ENCODE measurements at places on chromosomes 11 and 22. TPM values are rescaled to one million over a fixed set of nuclear protein-coding genes. Genes with fewer than 3 reads are reported as not detected.

DNA sequence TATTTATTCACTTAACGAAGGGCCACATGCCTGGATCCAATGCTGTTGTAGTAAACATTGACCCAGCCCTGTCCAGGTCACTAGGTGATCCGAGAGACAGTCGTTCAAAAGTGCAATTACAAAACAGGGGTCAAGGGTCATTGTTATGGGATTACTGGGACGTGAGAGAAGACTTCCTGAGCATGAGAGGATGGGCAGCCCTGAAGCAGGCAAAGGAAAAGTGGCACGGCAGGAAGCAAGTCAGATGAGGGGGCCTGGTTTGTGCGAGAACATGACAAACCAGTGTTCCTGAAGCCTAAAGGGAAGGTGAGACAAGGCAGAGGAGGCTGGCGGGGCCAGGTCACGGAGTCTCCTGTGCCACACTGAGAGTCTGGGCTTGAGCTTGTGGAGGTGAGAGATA lies 15.8 kb upstream of the MMP20 start:
- H3K27me3 ChIP-seq, result no peaks in the 10 kb centered on the region
- H3K4me3 ChIP-seq, result no peak overlapping the region
- H3K4me1 ChIP-seq, result no peaks in the 10 kb centered on the region

DNA sequence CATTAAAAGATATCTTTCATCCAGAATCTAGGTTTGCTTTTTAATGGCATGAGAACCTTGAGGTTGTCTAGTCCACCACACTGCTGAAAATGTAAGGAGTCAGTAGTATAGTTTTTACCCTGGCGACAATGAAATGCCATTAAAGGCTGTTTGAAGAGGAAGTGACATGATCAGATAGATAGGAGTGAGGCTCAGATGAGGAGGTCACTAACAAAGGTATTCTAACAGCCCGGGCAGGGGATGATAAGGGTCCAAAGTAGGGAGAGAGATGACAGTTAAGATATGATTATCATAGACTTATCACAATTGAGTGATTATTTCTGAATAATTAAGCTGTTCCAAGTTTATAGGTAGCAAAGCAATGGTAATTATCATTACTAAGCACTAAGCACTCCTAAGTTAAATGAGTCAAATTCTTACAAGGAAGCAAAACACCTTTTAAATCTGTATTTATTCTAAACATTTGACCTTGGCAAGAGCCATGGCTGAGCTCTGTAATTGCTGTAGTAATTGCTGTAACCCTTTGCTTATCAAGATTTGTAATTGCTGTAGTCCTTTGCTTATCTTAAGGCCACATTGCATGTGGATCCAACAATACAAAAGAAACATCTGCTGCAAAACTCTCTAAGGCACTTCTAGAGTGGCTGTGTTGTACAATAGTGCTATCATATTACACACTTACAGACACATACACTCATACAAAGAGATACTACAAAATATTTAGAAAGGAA lies 92.6 kb downstream of the ENTHD1 start:
- H3K27me3 ChIP-seq, result no peaks in the 10 kb centered on the region
- H3K36me3 ChIP-seq, result no peaks in the 10 kb centered on the region
- no peaks in the 10 kb centered on the region for H3K4me1 ChIP-seq
- H3K27ac ChIP-seq, result no peak overlapping the region
- H3K4me3 ChIP-seq, result no peak overlapping the region

OR5B2 gene
- total RNA-seq, result not detected

- H3K36me3 ChIP-seq, result peaks cover 24% of the 10 kb centered on the region
- H3K4me1 ChIP-seq, result no peaks in the 10 kb centered on the region
Observed at GRCh38 chr11:3747704-3748103, 49.6 kb downstream of the NUP98 start.

DNA sequence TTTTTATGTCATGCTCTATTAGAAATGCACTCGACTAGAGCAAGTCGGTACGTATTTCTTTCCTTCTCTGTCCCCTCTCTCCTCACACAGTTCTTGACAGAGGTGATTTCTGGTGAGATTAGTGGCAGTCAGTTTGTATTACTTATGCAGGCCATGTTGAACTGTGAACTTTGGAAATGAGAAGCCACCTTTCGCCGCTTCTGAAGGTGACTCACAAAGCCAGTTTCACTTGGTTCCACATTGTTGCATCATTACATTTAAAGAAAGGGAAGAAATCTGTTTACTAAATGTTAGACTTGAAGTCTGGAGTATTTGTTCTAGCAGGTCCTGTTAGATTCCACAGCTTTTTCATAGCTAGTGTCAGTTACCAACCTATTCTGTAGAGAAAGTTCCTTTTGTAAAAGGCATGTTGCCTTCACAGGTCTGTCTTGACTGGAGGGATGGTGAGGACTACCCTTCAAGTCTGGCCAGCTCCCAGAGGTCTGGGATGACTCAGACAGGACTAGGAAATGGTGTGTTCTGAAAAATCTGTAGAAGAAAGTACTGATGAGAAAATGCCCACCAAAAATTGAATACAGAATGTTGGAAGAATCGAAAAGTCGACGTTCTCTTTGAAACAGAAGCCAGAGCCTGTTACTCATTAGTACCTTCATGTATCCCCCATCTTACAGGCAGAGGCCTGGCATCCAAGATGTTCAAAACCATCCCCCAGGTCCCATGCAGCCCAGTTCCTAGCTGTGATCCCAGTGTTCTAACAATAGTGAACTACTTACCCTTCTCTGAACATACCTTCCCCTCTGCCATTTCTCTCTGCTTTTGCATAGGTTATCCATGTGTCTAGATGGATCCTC lies 181.4 kb downstream of the DBX1 start:
- no peak overlapping the region for H3K4me3 ChIP-seq
- DNase-seq, result no peak
- H3K27me3 ChIP-seq, result no peaks in the 10 kb centered on the region
- no peaks in the 10 kb centered on the region for H3K36me3 ChIP-seq
- H3K4me1 ChIP-seq, result peaks cover 20% of the 10 kb centered on the region

CDC45 gene
- total RNA-seq, result not detected

DNA sequence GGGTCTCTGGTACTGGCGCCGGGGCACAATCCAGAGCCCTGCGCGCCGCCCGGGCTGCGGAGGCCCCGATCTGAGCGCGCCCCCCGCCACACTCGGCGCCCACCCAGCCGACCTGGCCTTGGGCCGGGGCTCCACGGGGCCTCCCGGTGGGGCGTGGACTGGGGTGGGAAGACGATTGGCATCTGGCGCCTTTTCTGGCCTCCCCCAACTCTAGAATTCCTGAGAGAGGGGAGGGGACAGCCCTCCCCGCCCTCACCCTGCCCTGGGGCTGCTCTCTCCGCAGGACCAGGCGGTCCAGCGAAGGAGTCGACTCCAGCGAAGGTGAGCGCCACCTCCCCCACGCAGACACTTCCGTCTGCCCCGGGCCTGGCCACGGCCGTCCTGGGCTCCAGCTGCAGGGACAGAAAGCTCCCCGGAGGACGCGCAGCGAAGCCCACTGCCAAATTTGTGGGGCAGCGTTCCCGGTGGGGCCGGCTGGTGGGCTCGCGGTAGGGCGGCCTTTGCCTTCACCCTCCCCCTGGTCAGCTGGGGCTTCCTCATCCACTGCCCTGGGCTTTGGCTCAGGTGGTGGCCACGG lies 593 bp downstream of the SSH3 start:
- peak overlapping the region; percentile 79 for H3K27ac ChIP-seq
- H3K27me3 ChIP-seq, result no peaks in the 10 kb centered on the region
- peaks cover 34% of the 10 kb centered on the region for H3K4me1 ChIP-seq
- no peaks in the 10 kb centered on the region for H3K36me3 ChIP-seq
- DNase-seq, result peak; percentile 53
- peak overlapping the region; percentile 44 for H3K4me3 ChIP-seq

DNA sequence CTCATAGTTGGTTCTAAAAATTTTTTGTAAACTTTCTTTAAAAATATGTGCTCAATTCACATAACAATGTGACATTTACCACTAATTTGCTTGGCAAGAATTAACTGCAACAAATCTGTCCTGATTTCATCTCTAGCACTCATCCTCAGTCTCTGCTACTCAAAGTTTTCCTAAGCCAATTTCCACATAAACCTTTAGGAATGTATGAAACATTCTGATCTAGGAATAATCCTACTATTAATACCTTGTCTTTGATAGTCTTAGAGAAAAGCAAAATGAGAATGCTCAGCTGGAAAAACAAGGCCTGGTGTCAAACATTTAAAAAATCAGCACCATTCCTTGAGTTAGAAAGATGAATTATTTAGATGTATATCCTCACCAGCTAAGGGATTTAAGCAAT lies 114.3 kb downstream of the CD44 start:
- H3K27me3 ChIP-seq, result no peaks in the 10 kb centered on the region
- H3K36me3 ChIP-seq, result no peaks in the 10 kb centered on the region
- peaks cover 19% of the 10 kb centered on the region for H3K4me1 ChIP-seq
- H3K4me3 ChIP-seq, result no peak overlapping the region
- DNase-seq, result no peak

DNA sequence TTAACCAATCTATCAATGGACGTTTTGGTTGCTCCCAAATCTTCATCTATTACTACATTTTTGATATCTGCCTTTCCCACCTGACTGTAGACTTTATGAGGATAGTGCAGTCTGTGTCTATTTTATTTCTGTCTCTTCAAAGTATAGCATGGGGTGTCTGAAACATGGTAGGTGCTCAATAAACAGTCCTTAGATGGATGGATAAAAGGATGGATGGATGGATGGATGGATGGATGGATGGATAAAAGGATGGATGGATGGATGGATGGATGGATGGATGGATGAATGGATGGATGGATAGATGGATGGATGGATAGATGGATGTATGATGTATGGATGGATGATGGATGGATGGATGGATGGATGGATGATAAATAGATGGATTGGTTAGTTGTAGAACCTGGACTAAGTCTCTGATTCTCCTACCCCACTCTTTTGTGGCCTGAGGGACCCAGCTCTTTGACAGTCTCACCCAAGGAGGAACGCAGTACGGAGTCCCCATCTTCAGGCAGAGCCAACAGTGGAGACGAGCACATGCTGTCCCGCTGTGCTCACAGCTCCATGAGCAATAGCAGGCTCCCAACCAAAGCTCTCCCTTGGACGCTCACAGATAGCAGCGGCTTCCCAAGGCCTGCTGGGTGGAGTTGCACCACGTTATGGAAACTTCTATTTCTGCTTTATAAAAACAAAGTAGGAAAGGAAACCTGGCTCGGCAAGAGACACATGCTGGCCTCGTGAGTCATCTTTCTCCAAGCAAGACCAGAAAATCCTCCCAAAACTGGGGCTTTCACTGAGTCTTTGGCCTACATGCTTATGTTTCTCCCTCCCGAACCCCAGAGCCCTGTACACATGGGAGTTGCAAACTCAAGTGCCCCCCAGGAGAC lies 448.0 kb downstream of the MIAT start:
- H3K4me3 ChIP-seq, result no peak overlapping the region
- DNase-seq, result no peak
- peaks cover 20% of the 10 kb centered on the region for H3K4me1 ChIP-seq
- no peaks in the 10 kb centered on the region for H3K27me3 ChIP-seq

FAM118B gene
- total RNA-seq, result 36.9 TPM

DNA sequence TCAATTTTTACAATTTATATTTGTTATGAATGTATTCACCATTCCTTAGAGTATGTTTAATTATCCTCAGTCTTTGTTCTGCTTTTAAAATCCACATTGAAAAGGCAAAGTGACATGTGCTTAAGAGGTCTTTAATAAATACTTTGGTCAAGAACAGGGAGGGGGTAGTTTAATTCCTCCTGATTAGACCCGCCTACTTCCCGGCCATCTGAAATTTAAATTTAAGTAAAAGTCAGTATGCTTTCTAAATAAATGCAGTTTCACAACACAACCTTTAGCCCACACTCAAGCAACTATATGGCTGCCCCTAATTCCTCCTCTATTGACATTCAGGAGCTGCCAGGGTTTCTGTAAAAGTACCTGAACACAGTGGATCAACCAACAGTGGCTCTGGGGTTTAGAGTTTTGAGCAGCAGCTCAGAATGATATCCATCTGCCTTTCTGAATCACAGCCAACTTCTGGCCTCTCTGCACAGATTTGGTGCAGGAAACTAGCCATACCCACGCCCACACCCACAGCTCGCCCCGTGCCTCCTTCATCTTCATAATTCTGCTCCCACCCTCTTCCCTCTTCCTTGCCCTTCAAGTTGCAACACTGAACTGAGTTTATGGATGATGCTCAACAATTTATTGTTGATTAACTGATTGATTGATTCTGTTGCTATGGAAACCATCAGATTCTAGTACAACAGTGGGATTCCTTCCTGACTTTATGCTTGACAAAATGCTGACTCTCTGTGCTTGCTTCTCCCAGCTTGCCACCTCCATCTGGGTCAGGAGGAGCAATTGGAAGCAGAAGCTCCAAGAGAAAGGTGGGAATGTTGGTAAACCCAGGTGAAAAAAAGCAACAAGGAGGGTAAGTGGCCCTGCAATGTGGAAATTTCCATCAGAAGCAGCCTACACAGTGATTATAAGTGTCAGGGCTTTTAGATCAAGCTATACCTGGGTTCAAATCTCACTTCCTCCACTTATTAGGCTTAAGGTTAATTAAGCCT lies 70.8 kb downstream of the PANX1 start:
- no peak for DNase-seq
- H3K27me3 ChIP-seq, result no peaks in the 10 kb centered on the region
- no peak overlapping the region for H3K27ac ChIP-seq
- H3K4me3 ChIP-seq, result no peak overlapping the region
- H3K36me3 ChIP-seq, result no peaks in the 10 kb centered on the region

GRCh38 chr11:35182317-35182939 lies 43.5 kb downstream of the CD44 start:
- H3K27me3 ChIP-seq, result no peaks in the 10 kb centered on the region
- H3K36me3 ChIP-seq, result peaks cover 2% of the 10 kb centered on the region
- no peak overlapping the region for H3K27ac ChIP-seq
- no peak for DNase-seq
- peaks cover 11% of the 10 kb centered on the region for H3K4me1 ChIP-seq

DNA sequence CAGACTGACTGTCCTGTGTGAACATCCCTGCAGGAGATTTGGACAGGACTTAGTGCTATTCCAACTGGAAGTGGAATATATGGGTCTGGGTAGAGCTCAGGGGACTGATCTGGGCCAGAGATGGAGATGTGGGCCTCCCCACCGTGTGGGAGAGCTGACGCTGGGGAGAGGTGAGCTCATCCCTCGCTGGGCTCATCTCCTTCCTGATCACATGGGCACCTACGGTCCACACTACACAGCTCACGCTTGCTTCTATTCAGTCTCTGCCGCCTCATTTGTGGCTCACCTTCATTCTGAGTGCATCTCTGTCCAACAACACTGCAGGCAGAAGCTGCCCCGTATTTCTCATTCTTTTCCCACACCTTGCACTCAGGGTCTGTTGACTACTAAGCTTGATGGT lies 16.6 kb upstream of the RAB1B start:
- H3K27me3 ChIP-seq, result no peaks in the 10 kb centered on the region
- H3K27ac ChIP-seq, result no peak overlapping the region
- no peak overlapping the region for H3K4me3 ChIP-seq
- no peak for DNase-seq
